ENCODE measurements at places on chromosomes 6 and 20.

- DNase-seq = peak; percentile 77
Observed at GRCh38 chr20:33933469-33933909, 60.2 kb upstream of the RALY start.

DNA sequence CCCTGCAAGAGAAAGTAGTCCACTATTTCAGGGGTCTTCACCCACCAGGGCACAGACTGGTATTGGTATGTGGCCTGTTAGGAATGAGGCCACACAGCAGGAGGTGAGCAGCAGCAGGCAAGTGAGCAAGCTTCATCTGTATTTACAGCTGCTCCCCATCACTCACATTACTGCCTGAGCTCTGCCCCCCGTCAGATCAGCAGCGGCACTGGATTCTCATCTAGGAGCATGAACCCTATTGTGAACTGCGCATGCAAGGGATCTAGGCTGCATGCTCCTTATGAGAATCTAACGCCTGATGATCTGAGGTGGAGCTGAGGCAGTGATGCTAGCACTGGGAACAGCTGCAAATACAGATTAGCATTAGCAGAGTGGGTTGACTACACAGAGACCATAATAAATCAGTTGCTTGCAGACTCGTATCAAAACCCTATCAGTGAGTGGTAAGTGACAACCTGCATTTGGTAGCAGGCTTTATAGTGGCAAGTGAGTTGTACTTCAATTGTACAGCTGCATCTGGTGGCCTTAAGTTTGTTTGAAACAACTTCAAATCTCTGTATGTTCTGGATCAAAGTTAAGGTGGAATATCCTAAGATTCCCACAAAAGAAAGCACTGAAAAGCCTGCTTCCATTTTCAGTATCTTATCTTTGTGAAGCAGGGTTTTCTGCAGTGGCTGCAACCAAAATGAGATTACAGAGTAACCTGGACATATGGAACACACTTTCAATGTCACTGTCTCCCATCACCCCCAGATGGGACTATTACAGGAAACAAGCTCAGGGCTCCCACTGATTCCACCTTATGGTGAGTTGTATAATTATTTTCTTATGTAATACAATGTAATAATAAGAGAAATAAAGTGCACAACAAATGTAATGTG, 12.8 kb downstream of the C6orf141 start:
- no peak for DNase-seq

- DNase-seq = no peak
Observed at GRCh38 chr20:37131486-37131885, 35.7 kb upstream of the RBL1 start.

GRCh38 chr6:122615409-122615808, 5.2 kb downstream of the PKIB start:
- no peak for DNase-seq

DNA sequence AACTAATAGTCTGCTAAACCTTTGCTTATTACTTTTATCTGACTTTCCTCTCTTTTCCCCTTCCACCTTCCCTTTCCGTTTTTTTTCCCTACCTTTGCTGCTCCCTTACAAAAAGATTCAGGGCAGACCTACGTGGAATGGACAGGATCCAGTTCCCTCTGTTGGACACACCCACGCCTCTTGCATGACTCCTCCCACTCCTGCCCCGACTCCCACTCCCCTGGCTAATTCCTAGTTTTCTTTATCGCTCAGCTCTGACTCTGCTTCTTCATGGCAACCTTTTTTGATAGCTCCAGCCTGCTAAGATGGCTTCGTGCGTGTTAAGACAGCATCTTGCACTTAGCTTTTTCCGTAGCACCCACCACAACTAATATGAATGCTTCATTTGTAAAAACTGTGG, 715.6 kb upstream of the NRSN1 start:
- DNase-seq = no peak

- DNase-seq = no peak
Observed at GRCh38 chr6:131400054-131400778, 172.8 kb upstream of the ARG1 start.

- no peak for DNase-seq
Observed at GRCh38 chr20:59006864-59007664, at the start of gene CTSZ. Gene CTSZ (minus strand): TSS chr20:59007254. CDS start chr20:59007128, 126 bp downstream.

- DNase-seq = no peak
Observed at GRCh38 chr20:23358563-23358906, 3.4 kb upstream of the GZF1 start.

DNA sequence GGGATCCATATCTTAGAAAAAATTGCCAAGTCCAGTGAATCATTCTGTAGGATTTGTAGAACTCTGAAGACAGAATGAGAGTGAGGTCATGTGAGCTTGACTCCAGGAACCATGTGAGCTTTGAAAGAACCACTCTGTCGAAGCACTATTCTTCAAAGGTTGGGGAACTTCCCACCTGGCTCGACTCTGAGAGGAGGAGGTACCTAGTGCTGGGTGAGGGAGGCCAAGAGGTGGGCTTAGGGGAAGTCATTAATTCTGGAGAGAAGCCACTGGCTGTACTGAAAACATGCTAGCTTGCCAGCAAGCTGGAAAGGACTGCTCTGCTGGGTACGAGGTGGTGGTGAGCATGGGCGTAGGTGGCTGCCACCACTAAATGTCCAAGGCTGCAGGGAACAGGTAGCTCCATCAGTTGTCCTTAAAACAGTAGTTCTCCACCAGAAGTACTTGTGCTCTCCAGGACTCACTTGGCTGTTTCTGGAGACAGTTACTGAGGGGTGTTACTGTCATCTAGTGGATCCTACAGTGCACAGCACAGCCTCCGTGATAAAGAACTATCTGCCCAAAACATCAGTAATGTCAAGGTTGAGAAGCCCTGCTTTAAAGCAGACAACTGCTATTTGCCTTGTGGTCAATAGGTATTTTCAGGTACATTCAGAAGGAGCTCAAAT, 34.7 kb upstream of the SYNJ2 start:
- DNase-seq = no peak

GRCh38 chr20:3449319-3449718, 21.5 kb upstream of the ATRN start:
- no peak for DNase-seq

DNA sequence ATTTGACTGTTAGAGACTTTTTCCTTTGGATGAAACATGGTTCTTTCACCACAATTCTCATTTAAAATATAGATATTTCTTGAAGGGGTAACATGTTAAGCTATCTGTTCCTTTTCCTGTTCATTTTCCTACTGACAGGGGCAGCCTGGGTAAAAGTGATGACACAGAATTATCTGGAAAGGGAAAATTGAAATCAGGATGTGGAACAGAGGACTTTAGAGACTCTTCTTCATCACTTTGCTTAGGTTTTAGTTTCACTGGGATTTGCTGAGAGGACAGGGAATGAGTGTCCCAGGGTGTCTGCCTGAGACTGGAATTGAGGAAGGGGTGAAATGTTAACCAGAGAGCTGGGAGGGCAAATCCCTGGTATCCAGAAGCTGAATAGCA, 116.0 kb downstream of the RNF144B start:
- DNase-seq = no peak

DNA sequence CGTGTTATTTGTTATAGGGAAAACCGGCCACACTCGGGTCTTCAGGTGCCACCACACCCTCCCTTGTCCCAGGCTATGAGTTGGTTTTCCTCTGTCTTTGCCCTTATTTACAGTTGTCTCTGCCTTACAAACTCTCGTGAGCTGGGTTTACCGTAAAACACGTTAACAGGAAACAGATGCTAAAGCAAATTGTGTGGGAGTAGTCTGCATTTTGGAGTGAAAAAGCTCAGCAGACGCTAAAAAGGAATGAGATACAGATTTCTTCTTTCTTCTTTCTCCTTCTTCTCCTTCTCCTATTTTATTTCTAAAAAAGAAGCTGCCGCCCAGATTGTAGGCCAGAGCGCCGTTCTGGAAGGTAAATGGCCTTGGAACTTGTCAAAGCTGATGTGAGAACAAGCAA, 51.9 kb downstream of the APCDD1L start:
- DNase-seq = no peak

DNA sequence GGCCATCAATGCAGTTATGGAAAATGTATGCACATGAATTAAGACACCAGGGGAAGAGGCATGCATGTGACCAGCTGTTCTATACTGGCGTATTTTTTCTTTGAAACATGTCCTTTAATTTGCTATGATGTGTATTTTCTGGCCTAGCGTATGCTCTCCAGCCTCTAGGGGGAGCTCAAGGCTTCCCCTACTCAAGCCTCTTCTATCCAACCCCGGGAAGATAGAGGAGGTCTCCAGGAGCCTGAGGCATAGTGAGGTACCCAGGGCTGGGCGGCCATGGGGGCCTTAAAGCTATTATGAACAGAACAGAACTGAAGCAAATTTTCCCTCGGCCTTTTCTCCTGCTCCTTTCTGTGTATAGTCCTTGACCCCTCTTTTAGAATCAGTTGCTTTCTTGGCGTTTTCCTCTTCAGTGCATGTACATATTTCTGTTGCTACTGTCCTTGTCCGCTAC, 528.9 kb downstream of the MAFB start:
- DNase-seq = peak; percentile 50

GRCh38 chr6:96683819-96684528, 121.0 kb downstream of the FHL5 start:
- no peak for DNase-seq

DNA sequence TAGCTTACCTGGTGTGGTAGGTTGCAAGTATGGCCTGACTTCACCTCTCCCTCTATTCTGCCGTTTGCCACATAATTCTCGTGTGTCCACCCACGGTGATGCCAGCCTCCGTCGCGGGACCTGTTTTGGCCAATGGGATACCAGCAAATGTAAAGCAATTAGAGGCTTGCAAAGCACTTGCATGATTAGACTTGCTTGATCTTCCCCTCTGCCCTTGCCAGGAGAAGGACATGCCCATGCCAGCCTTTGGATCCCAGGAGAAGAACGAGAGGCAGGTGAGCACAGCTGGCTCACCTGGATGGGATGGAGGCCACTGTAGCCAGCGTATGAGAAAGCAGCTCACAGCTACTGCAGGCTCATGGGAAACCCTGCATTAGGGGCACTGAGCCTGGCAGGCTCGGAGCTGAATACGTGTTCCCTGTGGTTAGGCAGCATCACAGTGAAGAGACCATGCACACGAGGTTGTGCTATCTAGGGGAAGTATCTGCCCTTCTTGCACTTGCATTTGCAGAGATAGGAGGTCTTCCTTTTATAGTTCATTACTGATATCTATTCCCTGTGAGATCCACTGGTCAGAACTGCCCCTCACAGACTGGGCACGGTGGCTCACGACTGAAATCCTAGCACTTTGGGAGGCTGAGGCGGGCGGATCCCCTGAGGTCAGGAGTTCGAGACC, 62.4 kb downstream of the TMEM242 start:
- DNase-seq = no peak

DNA sequence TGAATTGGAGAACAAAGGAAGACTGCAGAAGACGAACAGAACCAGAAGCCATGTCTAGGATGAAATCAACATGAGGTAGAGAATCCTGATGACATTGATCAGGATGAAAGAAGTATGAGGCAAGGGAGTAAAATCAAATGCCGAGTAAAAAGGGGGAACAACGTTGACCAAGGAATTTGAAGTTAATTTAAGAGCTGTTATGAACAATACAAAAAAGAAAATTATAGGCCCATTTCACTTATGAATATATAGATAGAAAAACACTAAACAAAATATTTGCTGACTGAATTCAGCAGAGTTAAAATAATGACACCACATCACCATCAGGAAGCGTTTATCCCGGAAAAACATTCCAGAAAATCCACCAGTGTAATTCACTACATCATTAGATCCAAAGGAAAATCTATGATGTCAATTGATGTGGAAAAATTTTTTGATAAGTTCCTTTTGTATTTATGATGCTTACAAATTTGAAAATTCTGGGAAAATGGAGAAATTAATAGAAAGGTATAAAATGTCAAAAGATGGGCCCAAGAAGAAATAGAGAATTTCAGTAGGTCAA, 8.1 kb upstream of the CCN5 start:
- DNase-seq = no peak

GRCh38 chr6:124090491-124090890, 286.8 kb downstream of the NKAIN2 start:
- DNase-seq = no peak

GRCh38 chr20:23138226-23138625, 52.1 kb upstream of the CD93 start:
- DNase-seq = no peak

- no peak for DNase-seq
Observed at GRCh38 chr6:168117942-168118341, 38.9 kb upstream of the FRMD1 start.

- DNase-seq = no peak
Observed at GRCh38 chr6:127206531-127207095, 60.1 kb upstream of the RNF146 start.

DNA sequence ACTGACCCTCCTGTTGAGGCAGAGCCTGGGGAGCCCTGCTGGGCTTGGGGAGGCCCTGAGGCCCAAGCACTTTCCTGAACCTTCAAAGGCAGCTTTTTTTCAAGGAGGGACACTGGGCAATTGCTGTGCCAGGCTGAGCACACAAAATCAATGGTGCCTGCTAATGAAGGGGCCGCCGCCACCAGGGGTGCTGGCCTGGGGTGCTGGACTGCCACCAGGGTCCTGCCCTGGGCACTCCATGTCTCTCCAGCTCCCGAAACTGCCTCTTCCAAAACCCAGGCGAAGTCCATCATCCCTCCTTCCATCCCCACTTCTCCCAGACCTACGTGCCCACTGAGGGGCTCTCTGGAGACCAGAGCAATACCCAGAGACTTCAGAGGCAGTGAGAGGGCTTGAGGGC, 145.6 kb downstream of the GRM4 start:
- DNase-seq = no peak

DNA sequence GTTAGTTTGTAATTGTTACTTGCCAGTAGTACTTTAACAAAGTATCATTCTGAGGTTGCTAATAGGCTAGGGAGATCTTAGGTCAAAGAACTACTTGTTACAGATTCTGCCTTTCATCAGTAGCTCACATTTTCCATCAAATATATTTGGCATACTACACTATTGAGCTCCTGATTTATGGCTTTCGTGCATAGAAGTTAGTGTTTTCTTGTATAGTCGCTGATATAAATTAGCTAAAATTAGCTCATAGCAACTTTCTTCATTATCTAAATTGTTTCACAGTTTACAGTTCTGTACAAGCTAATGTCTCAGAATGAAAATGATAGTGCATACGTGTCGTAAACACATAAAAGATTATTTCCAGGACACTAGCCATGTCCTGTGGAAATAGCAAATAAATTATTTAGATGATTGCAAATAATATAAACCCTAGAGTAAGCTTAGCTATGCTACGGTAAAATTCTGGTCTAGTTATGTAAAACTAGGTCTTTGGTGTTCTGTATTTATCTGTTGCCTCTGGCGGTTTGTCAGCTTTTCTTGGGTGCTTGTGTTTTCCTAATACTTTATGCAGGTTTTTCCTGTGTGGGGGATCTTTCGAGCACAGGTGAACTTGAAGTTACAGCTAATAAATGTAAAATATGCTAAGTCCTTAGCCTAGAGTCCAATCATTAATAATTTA, 15.1 kb downstream of the PDE7B start:
- no peak for DNase-seq

DNA sequence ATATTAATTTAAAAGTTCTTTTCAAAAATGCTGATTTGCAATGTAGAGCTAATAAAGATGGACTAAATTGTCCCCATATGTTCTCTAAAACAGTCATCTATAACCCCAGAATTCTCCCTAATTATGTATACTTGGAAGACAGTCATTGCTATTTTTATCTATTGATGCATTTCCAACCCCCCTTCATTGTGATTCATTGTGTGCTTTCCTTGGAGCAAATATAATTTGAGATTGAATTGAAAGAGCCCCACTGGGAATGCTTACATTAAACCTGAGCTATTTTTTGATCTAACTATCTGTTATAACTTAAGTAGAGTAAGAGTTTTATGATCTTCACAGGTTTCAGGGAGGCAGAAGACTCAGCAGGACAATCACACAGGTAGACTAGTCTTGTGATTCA, 73.7 kb upstream of the PTCHD4 start:
- peak; percentile 71 for DNase-seq

- peak; percentile 21 for DNase-seq
Observed at GRCh38 chr6:24909241-24910216, 26.2 kb downstream of the RIPOR2 start.
